ENCODE measurements at places on chromosomes 4 and X.
A peak's percentile ranks its signal among the peaks of the same experiment; 100 is the strongest.

DNA sequence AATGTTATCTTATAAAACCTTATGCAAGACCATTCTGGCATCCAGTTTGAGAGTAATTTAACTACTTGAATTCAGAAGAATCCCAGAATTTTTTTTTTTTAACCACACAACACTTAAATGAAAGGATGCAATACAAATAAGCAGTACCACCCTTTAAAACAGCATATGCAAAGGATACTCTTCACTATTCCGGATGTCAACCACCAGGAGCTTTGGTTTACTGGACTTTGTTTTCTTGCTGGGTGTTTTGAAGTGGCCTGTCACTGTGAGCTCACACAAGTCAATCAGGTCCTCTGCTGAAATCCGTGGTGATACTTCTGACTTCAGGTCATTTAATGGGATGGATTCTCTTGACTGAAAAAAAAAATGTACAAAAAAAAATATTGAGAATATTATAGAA, 200.0 kb downstream of the TBCK start:
- no peak for DNase-seq

DNA sequence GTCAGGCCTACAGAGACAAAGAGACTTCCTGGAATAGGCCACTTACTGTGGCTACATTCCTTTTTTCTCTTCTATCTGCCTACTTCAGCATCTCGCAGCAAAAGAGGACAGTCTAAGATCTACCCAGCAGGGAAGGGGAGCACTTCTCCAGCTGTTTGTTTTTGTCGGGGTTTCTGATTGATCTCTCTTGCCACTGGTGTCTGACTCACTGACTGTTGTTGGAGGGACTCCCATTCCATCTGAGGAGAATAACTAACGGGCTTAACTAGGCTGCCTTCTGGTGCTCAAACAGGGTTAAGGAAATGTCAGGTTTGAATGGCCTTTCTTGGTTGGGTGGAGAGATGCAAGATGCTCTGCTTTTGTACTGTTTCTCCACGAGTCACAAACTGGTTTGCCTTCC, 100.2 kb upstream of the TMEM164 start:
- no peak for DNase-seq

GRCh38 chr4:134078230-134078914, 123.2 kb downstream of the PABPC4L start:
- no peak for DNase-seq

GRCh38 chrX:114962209-114962608, 55.2 kb downstream of the IL13RA2 start:
- no peak for DNase-seq

DNA sequence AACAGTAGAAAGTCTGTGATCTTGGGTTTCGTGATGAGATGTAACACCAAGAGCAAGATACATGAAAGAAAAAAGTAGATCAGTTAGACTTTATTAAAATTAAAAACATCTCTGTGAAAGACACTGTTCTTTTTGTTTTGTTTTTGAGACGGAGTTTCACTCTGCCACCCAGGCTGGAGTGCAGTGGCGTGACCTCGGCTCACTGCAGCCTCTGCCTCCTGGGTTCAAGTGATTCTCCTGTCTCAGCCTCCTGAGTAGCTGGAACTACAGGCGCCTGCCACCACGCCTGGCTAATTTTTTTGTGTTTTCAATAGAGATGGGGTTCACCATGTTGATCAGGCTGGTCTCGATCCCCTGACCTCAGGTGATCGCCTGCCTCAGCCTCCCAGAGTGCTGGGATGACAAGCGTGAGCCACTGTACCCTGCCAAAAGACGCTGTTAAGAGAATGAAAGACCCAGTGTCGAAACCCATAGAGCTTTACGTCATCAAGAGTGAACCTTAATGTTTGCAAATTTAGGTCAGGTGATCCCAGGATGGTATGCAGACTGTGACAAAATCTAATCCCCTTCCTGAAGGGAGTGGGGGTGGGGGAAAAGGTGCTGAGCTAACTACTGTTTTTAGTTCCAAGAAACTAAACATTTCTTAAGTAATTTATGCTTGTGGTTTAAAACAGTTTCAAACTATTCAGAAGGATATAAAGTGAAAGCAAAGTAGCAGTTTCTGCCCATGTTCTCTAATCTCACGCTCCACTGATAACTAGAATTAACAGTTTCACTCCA, 8.0 kb downstream of the OFD1 start:
- DNase-seq = peak; percentile 32

GRCh38 chrX:121298499-121298898, 251.1 kb downstream of the GLUD2 start:
- DNase-seq = no peak

DNA sequence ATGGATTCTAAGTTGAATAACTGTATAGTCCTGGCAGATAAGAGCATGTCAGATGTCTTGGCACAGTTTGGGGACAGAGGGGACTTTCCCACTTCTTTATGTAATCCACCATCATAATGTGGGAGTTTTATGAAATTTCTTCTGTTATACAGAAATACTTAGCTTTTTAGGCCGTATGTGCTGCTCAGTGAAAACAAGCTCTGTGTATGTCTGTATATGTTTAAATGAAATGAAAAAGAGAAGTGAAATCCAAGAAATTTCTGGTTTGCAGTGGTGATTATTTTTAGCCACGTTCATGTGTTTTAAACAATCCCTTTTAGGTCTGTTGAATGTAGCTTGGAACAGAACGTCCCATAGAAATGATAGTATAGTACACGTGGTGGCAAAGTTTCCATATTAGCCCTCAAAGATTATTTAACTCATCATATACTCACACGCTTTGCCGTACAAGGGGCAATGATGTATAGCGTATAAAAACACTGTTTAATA, 41.0 kb downstream of the GAB1 start:
- no peak for DNase-seq

- DNase-seq = no peak
These were observed 782 bp downstream of the ARHGAP24 start for GRCh38 chr4:85475631-85476233.

GRCh38 chr4:177033135-177033534, 240.4 kb upstream of the VEGFC start:
- DNase-seq = no peak

DNA sequence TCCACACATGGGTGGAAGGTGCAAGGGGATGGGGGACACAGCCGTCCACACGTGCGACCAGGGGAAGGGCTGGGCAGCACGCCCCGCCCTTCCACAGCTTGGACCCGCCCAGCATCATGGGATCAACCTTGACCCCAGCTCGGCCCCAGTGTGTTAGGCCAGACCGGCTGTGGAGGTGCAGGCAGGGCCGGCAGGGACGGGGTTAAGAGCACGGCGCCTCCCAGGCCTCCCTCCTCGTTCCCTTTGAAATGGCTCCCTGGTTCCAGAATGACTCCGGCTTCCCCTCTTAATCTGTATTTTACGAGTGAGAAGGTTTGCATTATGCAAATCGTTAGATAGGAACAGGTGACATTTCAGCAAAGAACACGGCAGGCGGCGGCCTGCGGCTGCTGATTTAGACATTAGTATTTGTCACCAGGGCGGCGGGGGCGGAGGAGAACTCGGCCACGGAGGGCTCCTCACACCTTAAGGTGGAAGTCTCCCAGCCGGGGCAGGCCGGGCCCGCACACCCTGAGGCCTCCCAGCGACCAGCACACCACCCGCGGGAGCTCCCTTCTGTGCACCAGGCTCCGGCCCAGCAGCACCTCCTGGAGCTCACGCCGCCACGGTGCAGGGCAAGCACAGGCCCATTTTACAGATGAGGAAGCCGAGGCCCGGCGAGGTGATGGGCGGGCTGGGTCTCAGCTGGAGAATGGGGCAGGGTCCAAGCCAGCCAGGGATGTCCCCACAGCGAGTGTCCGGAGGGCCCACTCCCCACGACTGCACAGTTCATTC, 116.1 kb downstream of the FAM53A start:
- no peak for DNase-seq

DNA sequence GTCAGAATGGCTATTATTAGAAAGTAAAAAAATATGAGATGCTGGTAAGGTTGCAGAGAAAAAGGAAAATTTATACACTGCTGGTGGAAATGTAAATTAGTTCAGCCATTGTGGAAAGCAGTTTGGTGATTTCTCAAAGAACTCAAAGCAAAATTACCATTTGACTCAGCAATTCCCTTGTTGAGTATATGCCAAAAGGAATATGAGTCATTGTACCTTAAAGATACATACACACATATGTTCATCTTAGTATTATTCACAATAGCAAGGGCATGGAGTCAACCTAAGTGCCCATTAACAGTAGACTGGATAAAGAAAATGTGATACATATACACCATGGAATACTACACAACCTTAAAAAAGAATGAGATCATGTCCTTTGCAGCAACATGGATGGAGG, 148.2 kb downstream of the COMMD8 start:
- DNase-seq = no peak

- peak; percentile 23 for DNase-seq
These were observed 63.2 kb downstream of the CD40LG start for GRCh38 chrX:136711147-136711546.

DNA sequence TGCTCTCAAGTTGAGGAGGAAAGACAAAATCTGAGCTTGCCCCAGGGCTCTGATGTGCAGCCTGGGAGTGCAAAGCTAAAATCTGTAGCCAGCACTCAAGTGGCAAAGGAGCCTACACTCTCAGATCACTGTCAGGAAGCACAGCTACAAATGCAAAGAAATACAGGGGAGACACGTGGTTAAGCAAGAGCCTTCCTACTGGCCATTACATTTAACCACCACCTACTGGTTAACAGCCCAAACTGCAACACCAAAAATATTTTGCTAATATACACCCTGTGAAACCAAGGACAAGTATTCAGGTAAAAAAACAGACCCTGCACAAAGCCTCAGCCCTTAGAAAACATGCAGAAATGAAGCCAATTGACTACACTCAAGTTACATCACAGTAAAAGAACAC, 170.4 kb upstream of the FGF16 start:
- no peak for DNase-seq

- no peak for DNase-seq
These were observed 378.0 kb downstream of the AFF2 start for GRCh38 chrX:148878371-148878770.

DNA sequence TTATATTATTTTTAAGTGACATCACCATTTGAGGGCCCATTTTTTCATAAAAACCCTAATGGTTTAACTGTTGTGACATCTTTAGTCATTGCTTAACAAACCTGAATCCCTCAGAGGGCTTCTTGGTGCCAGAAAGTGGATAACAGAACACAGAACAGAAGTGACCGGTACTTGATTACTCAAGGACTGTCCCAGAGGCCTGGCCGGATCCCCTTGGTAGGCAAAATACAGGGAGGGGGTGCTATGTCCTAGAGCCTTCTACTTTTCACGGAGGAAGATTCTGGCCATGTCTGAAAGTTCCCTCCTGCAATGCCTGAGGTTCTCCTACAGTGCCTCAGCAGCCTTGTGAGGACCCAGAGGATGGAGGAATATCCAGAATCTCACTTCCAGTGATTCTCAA, 94.3 kb upstream of the DCLK2 start:
- DNase-seq = no peak

GRCh38 chr4:70533211-70533610, 14.8 kb downstream of the AMTN start:
- DNase-seq = no peak

DNA sequence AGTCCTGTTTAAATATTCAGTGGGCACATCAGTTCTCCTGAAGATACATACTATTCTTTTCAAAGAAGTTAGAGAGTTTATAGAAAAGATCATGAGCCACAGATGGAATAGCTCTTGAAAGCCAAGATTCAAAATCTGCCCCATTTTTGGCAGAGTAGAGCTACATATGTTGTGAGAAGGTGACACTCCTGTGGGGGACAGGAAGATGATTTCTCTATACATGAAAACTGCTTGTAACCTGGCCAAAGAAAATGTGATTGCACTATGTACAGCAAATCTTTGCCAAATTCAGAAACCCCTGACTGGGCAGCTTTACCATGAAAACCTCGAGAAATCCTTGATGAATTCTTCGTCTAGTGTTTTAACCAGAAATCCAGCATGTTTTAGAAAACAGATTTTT, 44.9 kb downstream of the GPM6A start:
- DNase-seq = no peak

DNA sequence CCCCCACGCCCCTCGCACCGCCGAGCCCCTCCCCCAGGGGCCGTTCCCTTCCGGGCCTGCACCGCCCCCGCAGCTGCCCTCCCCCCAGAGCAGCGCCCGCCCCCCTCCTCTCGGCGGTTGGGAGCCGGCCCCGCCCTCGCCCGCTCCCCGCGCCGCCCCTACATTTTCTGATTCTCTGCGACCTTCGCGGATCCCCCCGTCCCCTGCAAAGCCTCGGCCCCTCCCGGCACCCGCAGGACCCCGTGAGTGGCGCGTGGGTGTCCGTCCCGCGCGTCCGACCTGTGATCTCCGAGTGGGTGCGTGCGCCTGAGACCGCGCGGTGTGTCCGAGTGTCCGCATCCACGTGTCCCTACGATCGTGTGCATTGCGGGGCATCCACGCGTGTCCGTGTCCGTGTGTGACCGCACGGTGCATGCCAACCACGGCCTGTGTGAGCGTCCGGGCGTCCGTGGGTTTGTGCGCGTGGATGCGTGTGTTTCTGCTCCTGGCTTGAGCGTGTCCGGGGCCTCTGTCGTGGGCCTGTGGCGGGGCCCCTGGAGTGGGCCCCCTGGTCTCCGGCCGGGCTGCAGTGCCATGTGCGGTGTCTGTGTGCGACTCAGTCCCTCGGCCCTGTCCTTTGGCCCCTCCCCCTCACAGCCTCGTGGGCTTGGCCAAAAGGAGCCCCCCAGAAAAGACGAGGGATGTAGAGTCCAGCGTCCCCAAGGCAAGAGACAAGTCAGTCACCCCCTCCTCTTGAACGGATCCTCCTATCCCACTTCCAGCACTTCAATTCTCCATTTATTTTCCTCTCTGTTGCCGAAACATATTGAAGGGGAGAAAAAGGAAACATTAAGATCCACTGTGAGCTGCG, 8.8 kb upstream of the NKX1-1 start:
- DNase-seq = no peak

DNA sequence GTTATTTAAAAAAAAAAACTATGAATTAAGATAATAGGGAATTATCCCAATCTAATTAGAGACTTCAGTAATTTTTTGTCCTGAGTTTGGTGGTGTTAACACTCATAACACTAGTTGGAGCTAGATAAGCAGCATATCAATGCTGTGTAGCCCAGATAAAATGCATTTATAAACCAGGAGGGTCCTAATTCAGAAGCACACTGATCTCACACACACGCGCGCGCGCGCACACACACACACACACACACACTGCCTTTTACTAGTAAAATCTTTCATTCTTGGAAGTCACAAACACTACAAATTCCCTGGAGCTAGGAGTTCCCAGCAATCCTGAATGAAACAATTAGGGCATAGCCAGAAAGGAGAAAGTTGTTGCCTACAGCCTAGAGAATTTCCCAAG, 3.2 kb downstream of the UNC5C start:
- DNase-seq = no peak

GRCh38 chr4:189850239-189850856, 90.3 kb upstream of the FRG1 start:
- DNase-seq = no peak

DNA sequence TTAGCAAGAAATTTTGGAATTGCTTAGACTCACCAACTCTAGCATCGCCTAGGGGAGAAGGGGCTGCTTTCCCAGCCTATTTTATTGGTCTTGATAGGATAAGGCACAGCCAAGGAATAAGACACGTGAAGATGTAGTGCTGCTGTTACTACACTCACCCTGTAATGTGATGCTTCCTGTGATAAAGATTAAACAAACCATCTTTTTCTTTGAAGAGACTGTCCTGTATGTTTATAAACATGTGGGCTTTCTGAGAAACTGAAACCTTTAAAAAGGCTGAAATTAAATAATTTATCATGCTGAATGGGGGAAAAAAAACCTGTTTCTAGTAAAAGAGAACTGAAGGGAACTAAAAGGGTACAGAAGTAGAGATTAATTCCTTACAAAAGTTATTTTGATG, 13.2 kb downstream of the TAPT1 start:
- DNase-seq = no peak
